ENCODE measurements at places on chromosomes 5 and 9. TPM values are rescaled to one million over a fixed set of nuclear protein-coding genes. Genes with fewer than 3 reads are reported as not detected.

DNA sequence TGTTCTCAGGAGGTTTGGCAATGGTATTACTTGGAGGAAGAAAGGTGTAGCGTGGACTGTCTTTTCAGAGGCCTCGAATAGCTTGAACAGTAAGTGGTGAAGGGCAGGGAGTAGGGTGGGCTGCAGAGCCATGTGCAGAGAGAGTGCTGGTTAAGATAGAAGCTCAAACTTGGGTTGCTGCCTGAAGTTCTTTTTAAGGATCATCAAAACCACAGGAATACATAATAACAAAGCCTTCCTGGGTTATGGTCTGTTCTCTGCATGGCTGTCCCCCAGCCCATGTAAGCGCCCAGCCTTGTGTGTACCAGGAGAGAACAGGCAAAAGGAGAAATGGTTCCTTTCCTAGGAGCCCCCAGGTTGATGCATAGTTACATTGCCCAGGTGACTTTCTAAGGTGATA, 43.9 kb downstream of the RCL1 start:
- H3K36me3 ChIP-seq, result peaks cover 3% of the 10 kb centered on the region
- DNase-seq, result no peak
- no peak overlapping the region for H3K4me3 ChIP-seq
- H3K27me3 ChIP-seq, result no peaks in the 10 kb centered on the region
- no peak overlapping the region for H3K27ac ChIP-seq
- H3K4me1 ChIP-seq, result no peaks in the 10 kb centered on the region

DNA sequence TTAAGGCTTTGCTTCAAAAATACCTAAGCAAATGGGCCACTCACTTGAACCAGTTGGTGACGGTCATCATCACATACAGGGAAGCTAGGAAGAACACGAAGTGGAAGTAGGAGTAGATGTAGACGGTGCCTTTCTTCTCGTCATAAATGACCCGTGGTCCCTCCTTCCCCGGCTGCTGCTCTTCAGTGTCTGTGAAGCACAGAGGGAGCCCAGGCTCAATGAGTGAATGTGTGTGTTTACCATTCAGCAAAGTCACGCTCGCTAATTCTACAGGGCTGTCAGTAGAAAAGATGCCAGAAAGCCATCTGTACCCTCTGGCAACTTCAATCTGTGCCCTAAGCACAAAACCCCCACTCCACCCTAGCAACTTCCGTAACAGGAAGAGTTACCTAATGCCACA, 109.8 kb downstream of the SERINC5 start:
- H3K4me1 ChIP-seq, result peaks cover 15% of the 10 kb centered on the region
- H3K4me3 ChIP-seq, result no peak overlapping the region
- H3K27me3 ChIP-seq, result no peaks in the 10 kb centered on the region
- peaks cover 18% of the 10 kb centered on the region for H3K36me3 ChIP-seq
- no peak for DNase-seq
- H3K27ac ChIP-seq, result no peak overlapping the region

GRCh38 chr9:129423216-129423615, 197.7 kb downstream of the C9orf50 start:
- no peaks in the 10 kb centered on the region for H3K4me1 ChIP-seq
- H3K4me3 ChIP-seq, result no peak overlapping the region
- H3K27me3 ChIP-seq, result no peaks in the 10 kb centered on the region

DNA sequence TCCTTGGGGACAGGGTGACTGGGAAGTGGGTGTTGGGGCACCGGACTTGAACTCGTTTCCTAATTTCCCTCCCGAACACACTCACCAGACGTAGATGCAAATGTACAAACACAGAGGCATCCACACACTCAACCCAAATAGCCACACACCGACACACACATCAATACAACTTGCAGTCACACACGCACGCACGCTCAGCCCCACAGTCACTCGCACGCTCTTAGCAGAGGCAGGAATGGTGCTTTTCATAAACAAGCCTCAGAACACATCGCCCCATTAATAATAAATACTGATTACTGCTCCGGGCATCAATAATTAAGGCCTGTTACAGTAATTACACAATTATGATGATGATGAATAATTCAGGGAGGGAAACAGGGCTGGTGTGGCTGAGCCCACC, 5.7 kb downstream of the BARHL1 start:
- H3K4me1 ChIP-seq, result peaks cover 14% of the 10 kb centered on the region
- no peak overlapping the region for H3K4me3 ChIP-seq
- H3K27me3 ChIP-seq, result peaks cover 96% of the 10 kb centered on the region
- no peak for DNase-seq

DNA sequence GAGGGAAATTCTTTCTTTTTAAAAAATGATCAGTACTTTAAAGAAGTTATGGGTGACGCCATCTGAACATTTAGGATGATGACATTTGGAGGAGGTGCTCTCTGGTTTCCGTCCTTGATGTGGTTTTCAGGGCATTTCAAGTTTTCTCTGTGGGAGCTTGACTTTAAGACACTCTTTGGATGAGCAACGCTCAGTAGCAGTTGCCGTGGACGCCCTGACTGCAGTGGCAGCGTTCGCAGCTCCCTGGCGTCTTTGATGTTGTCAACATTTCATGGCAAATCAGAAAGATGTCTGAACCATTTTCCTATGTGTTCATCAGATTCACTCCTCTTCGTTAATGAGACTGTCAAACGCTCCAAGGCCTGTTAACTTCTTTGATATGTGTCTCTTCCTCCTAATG, 86.1 kb downstream of the ZNF354C start:
- no peaks in the 10 kb centered on the region for H3K36me3 ChIP-seq
- DNase-seq, result no peak
- H3K4me1 ChIP-seq, result no peaks in the 10 kb centered on the region
- H3K27ac ChIP-seq, result no peak overlapping the region
- H3K27me3 ChIP-seq, result no peaks in the 10 kb centered on the region

DNA sequence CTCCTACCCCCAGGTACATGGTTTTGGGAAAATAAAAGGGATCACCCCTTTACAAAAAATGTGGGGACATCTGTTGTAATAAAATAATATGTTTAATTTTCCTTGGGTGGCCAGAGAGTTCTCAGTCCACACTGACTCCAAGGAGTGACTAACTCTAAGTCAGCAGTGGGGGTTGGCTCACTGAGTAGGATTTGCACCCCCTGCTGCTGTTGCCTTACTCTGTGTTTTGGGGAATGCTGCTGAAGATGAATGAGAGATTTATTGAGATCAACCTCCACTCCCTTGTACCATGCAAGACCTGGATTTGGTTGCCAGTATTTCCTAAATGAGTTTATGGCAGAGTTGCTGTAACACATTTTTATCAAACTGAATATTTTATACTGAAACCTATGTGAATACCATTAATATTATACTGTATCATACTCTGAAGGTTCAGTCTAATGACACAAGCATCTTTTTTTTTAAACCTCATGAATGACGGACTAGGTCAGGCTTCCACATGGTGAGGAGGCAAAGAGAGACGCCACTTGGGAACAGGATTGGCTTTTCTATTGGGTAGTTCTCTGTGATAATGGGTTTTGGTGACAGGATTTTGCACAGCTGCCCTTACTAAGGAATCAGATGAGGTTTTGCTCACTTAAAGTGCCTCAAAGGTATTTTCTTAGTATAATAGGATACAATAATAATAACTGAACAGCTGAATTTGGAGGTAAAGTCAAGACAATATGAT, 121.3 kb upstream of the OSMR start:
- H3K27ac ChIP-seq, result no peak overlapping the region
- H3K4me3 ChIP-seq, result no peak overlapping the region
- no peaks in the 10 kb centered on the region for H3K27me3 ChIP-seq
- H3K4me1 ChIP-seq, result no peaks in the 10 kb centered on the region
- no peaks in the 10 kb centered on the region for H3K36me3 ChIP-seq

DNA sequence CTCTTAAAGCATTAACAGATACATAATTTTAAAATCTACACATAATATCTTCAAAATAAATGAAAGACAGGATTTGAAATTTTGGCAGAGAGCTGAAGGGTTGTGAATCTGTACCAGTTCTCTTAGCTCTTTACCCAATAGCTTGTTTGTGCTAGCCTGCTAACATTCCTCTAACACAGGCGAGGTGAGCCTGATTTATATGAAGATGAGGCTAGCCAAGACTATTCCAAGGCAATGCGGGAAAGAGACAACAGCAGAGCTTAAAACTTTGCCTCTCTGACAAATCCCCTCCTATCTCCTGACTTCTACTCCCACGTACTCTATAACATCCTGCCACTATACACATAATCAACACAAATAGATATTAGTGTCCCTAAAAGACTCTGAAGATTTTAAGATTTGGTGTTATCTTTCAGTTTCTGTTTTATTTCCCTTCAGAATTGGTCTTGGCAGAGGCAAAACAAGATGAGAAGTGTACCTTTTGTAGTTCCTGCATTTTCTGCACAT, 745.6 kb upstream of the ZNF608 start:
- no peak for DNase-seq
- H3K4me1 ChIP-seq, result no peaks in the 10 kb centered on the region
- no peaks in the 10 kb centered on the region for H3K27me3 ChIP-seq
- no peaks in the 10 kb centered on the region for H3K36me3 ChIP-seq
- no peak overlapping the region for H3K4me3 ChIP-seq

GRCh38 chr9:5611321-5612184, 17.4 kb upstream of the RIC1 start:
- no peaks in the 10 kb centered on the region for H3K4me1 ChIP-seq
- no peak overlapping the region for H3K27ac ChIP-seq
- no peaks in the 10 kb centered on the region for H3K36me3 ChIP-seq
- H3K4me3 ChIP-seq, result no peak overlapping the region
- H3K27me3 ChIP-seq, result no peaks in the 10 kb centered on the region

DNA sequence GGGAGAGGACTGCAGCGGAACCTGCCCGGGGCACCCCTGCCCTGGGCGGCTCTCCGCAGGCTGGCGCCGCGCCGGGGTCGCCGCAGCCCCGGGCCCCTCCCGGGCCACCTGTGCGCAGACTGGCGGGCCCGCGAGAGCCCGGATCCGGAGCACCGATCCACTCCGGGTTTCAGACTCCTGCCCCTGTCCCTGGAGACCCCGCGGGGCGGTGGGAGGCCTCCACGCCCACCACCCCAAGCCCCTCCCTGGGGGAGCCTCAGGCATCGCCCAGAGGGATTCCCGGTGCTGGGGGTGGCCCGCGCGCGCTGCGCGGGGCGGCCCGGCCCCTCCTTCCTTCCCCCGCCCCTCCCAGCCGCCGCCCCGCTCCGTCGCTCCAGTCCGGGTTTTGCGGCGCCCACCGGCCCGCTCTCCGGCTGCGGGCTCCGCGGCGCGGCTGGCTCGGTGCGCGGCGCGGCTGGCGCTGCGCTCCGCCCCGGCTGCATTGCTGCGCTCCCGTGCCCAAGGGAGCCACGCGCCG, at the start of gene UNC5A:
TSS of gene UNC5A (plus strand) at position 479 of the 517 bp plus-strand sequence. CDS start 192 bp downstream, outside the sequence.
- no peaks in the 10 kb centered on the region for H3K4me1 ChIP-seq
- peaks cover 93% of the 10 kb centered on the region for H3K27me3 ChIP-seq
- no peak within 1 kb of the TSS for H3K27ac ChIP-seq
- peak; percentile 18 for DNase-seq
- no peaks in the 10 kb centered on the region for H3K36me3 ChIP-seq
- H3K4me3 ChIP-seq, result no peak within 1 kb of the TSS

- no peak for DNase-seq
- H3K27ac ChIP-seq, result no peak overlapping the region
- peaks cover 25% of the 10 kb centered on the region for H3K4me1 ChIP-seq
- peaks cover 62% of the 10 kb centered on the region for H3K27me3 ChIP-seq
- peak overlapping the region; percentile 54 for H3K4me3 ChIP-seq
Observed at GRCh38 chr5:120466341-120467006, 2.4 kb downstream of the PRR16 start.

- H3K27ac ChIP-seq, result no peak overlapping the region
- no peaks in the 10 kb centered on the region for H3K4me1 ChIP-seq
- no peak for DNase-seq
- H3K27me3 ChIP-seq, result no peaks in the 10 kb centered on the region
- no peak overlapping the region for H3K4me3 ChIP-seq
Observed at GRCh38 chr5:90602681-90603080, 44.1 kb downstream of the ADGRV1 start.

DNA sequence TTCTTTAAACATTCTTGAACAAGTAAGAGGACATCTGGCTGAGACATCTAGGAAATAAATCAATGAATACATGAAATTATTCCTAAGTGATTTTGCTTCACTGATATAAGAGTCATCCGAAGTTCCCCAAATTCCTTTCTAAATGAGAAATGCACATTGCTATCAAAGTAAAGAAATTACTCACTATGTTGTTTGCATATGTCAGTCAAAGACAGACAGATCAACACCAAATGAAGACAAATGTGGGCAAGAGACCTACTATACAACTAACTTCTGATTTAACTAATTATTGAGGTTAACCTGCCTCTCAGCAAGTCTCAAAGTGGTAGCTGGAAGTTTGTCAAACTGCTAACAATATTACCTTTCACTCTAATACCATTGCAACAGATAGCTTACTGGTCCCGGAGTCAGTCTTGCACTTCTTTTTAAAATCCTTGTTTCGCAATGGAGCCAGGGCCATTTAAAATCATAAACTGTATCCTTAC, 13.2 kb downstream of the TUT7 start:
- H3K36me3 ChIP-seq, result no peaks in the 10 kb centered on the region
- H3K27ac ChIP-seq, result no peak overlapping the region
- H3K4me3 ChIP-seq, result no peak overlapping the region
- DNase-seq, result no peak
- no peaks in the 10 kb centered on the region for H3K27me3 ChIP-seq
- H3K4me1 ChIP-seq, result no peaks in the 10 kb centered on the region

DNA sequence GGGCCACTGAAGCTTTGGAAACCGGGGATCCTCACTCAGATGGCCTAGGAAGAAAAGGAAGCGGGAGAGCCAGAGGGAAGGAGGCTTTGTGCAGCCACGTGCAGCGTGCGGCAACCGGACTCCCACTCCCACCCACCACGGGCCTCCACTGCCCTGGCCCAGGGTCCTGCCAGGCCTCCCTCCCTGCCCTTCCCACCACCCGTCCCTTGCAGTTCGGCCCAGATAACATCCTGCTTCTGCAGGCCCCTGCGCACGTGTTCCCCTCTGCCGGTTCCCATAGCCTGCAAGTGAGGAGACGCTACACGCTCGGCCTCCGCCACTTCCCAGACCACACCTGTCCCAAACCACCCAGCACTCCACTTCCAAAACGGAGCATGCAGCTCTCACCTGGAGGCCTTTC, 4.3 kb upstream of the LHX3 start:
- peaks cover 15% of the 10 kb centered on the region for H3K27me3 ChIP-seq
- no peak overlapping the region for H3K27ac ChIP-seq
- H3K4me3 ChIP-seq, result no peak overlapping the region
- no peaks in the 10 kb centered on the region for H3K36me3 ChIP-seq
- no peaks in the 10 kb centered on the region for H3K4me1 ChIP-seq
- DNase-seq, result no peak

CTXN3 gene
- not detected for total RNA-seq

WDR31 gene
- 1.8 TPM for total RNA-seq

WNK2 gene
- 133 TPM for total RNA-seq

ZNF883 gene
- not detected for total RNA-seq
